Anterior cingulate cortex (tissue), 58 donors: ENCODE measurements at places on chromosomes 5 and 9.

GRCh38 chr9:131923766-131924165 lies 155.9 kb downstream of the MED27 start:
- no peak for DNase-seq

- DNase-seq = no peak
These were observed 85.9 kb downstream of the TMEM252 start for GRCh38 chr9:68454579-68455334.

DNA sequence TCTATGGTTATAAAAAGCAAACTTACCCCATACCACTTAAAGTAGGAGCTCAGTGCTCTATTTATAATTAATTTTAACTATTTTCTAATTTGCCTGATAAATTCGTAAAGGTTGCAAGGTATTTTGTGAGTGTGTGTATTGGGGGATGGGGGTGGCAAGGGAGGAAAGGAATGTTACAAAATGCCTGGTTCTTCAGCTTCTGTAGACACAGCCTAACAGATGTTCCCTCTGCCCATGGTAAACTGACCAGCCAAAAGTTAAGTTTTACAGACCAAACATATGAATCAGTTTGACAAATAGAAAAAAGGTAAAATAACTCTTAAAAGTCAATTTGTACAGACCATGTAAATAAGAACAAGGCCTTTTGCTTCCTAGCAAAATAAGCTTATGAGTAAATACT lies 232.6 kb downstream of the KIAA0825 start:
- no peak for DNase-seq

DNA sequence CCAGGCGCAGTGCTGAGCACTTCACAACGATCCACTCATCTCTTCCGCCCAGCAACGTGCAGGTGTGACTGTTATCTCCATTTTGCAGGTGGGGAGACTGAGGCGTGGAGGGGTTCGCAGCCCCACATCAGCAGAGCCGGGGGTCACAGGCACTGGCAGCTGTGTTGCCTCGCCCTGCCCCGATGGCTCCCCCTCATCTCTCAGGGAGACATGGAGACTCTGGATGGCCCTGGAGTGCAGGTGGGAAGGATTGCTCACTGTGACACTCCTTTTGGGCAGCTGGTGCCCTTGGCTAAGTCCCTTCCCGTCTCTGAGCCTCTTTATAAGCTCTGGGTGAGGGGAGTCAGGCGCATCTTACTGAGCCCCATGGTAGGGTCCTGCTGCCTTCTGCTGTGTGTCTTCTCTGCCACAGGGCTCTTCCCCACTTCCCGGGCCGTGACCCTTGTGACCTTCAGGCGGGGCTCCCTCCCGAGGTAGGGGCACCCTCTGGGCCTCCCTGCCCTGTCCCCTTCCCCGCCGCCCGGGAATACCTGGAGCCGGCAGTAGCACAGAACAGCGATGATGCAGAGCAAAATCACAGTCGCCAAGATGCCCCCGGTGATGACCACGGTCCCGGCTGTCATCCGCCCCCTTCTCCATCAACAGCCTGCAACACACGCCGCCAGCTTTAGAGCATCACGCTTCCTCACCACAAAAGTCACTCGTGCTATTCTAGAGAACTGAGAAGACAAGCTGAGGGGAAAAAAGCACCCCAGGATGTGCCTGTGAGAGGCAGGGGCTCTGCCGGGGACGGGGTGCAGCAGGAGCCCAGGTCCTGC lies 29.4 kb downstream of the FAM163B start:
- DNase-seq = no peak

DNA sequence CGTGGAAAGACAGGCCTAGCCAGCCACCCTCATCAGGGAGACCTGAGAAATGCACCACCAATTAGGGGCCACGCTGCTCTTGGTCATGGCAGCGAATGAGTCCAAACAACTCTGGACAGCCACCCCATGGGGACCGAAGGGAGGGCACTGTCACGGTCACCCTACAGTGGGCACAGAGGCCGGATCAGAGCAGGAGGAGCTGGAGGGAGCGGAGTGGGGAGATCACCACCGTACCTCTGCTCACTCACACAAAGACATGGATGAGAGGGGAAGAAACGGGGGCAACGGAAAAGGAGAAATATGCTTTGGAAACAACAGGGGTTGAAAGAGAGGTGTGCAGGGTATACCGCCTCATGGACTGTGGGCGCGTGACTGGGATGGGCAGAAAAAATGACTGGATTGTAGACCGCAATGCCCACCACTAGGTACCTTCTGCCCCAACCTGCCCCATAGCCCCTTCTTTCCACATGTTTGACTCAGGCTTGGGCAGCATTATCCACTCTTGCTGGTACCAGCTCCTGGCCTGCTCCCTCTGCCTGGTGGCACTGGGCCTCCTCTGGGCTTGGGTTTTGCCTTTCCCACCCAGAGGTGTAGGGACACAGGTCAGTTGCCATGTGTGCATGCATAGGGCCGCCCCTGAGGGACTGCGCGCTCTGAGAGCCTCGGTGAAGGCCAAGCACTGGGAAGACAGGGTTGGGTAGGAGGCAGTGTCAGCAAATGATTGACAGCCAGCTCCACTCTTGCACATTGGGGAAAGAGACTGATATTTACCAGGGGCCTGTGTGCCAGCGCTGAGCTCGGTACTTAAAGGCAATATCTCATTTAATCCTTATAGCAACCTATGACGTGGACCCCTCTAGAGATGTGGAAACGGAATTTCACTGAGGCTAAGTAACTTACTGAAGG lies 76.6 kb downstream of the CRB2 start:
- DNase-seq = no peak

DNA sequence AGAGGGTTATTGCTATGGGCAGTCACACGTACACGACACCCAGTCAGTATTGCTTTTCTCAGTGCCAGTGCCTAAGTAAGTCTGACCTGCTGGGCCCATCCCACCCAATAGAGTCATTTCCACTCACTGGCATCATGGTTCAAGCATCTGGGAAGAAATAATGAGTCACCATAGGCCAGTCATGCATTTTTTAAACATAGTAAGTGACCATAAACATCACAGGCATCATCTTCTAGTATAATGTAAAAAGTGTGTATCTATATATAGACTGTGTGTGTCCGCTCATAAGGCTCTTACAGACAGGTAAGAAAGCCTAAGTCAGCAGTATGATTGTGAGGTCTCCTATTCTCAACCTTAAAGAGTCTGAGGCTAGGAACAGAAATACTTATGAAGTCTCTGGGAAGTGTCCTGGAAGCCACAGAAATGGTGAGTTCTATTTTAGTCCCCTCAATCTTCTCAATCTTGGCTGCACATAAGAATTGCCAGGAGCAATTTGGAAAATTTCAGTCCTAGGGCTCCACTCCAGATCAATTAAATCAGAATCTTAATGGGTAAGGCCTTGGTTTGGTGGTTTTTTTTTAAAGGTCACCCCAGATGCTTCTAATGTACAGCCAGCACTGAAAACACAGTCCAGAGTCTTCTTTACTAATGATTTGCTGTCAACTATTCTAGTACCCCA lies 65.2 kb downstream of the ZNF366 start:
- DNase-seq = no peak

DNA sequence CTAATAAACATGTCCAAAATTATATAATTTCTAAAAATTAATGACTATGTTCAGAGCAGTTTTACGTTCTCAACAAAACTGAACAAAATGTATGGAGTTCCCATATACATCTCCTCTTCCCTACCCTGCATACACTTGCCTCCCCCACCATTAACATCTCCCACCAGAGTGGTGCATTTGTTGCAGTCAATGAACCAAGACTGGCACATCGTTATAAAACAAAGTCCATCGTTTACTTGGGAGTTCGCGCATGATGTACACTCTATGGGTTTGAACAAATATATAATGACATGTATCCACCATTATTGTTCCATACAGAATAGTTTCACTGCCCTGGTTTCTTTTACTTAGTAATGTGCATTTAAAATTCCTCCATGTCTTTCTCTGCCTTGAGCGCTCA lies 130.1 kb downstream of the APBA1 start:
- DNase-seq = no peak

- DNase-seq = no peak
These were observed 1475.1 kb downstream of the MAT2B start for GRCh38 chr5:164980480-164980879.

GRCh38 chr5:29016067-29016466 lies 1977.7 kb upstream of the CDH9 start:
- DNase-seq = no peak

GRCh38 chr5:172768573-172769341 lies 2.2 kb downstream of the DUSP1 start:
- DNase-seq = no peak

DNA sequence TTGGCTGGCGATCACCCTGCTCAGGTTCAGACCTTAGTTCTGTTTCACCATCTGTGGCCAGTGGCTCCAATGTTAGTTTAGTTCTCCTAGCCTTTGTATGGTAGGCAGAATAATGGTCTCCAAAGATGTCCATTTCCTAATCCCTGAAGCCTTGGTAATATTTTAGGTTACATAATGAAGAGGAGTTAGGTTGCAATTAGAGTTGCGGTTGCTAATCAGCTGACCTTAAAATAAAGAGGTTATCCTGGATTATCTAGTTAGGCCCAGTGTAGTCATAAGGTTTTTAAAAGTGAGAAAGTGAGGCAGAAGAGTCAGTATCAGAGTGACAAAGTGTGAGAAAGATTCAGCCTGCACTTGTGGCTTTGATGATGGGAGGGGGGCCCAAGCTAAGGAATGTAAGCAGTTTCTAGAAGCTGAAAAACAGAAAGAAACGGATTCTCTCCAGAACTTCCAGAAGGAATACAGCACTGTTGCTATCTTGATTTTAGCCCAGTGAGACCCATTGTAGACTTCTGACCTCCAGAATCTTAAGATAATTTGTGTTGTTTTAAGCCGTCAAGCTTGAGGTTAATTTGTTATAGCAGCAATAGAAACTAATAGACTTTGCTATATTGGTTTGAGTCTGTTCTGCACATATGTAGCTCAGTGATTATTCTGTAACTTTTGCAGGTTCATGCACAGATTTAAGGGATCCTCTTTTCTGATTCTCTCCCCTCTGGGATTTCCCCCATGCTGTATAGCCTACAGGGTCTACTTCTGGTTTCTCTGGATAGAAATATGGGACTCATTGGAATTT lies 21.6 kb downstream of the LNPEP start:
- DNase-seq = no peak

DNA sequence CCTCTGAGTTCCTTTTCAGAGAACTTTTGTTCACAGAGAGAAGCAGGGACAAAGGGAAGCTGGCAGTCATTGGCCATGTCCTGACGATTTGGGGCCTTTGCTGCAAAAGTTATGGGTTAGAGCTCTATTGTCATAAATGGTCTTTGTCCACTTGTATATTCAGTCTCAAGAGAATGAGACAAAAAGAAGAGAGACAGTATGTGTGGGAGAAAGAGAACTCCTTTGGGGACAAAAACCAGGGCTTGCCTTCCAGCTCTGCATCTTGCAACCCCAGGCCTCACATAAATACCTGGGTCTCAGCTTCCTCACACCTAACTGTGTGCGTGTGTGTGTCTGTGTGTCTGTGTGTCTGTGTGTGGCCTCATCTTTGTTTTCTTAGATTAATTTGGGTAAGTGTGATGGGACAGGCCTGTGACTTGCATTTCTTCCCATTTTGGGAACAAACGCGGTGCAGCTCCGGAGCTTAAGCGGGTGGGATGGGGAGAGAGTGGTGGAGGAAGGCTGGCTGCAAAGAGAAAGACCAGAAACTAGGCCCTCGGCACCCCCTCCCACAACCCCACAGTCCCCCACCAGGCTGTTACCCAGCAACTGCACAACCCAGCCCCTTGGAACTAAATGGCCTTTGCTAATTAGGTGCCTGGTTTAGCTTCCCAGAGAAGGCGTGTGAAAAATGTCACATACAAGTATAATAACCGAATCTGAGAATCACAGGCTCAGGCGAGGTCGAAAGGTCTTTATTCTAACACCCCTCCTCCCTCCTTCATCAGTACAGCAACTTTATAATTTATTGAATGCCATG lies 376.9 kb downstream of the CDK5RAP2 start:
- no peak for DNase-seq

DNA sequence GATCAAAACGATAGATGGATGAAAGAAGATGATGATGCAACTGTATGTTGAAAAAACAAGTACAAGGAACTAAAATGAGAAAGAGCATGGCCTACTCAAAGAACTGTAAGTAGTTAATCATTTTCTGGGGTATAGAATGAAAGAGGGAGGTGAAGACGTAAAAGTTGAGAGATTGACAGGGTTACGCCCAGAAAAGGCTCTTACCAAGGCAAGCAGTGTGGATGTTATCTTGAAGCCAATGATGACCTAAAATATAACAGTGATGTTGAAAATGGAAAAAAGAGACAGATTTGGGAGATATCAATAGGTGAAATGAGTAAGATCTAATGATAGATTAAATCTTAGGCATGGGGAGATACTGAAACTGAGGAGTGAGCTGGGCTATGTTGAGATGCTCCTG lies 80.4 kb upstream of the GNAQ start:
- DNase-seq = no peak

GRCh38 chr5:180299526-180299925 lies 7.6 kb upstream of the MAPK9 start:
- DNase-seq = no peak

GRCh38 chr5:152584103-152584502 lies 179.0 kb upstream of the NMUR2 start:
- DNase-seq = no peak

- DNase-seq = no peak
These were observed 52.1 kb downstream of the NSG2 start for GRCh38 chr5:174097486-174098185.
